ENCODE measurements at places on chromosomes 2 and 18.

- no peaks in the 10 kb centered on the region for H3K4me1 ChIP-seq
- no peak overlapping the region for H3K27ac ChIP-seq
- no peak overlapping the region for H3K4me3 ChIP-seq
These were observed 59.7 kb downstream of the CLIP4 start for GRCh38 chr2:29174937-29175336.

- DNase-seq = no peak
- H3K4me3 ChIP-seq = no peak overlapping the region
- H3K4me1 ChIP-seq = no peaks in the 10 kb centered on the region
- no peak overlapping the region for H3K27ac ChIP-seq
- H3K27me3 ChIP-seq = peaks cover 4% of the 10 kb centered on the region
These were observed 60.1 kb upstream of the CAPN13 start for GRCh38 chr2:30867385-30867784.

DNA sequence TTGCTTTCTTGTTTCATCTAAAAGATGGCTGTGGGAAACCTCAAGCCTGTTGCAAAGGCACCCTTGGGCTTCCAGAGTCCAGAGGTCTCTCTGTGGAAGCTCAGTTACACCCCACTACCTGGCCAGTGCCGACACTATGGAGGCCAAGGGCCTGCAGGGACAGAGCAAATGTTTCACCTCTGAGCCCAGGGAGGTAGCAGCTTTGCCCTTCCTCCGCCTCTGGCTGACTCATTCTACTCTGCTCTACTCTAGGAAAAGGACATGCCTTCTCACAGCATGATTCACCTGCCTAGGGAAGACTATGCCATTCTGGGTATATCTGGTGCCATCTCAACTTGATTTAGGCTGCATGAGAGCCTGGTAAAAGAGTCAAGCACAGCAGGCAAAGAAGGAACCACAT, 12.2 kb downstream of the MYOM1 start:
- peaks cover 20% of the 10 kb centered on the region for H3K4me1 ChIP-seq
- DNase-seq = peak; percentile 3
- H3K27me3 ChIP-seq = peaks cover 21% of the 10 kb centered on the region
- no peak overlapping the region for H3K4me3 ChIP-seq

DNA sequence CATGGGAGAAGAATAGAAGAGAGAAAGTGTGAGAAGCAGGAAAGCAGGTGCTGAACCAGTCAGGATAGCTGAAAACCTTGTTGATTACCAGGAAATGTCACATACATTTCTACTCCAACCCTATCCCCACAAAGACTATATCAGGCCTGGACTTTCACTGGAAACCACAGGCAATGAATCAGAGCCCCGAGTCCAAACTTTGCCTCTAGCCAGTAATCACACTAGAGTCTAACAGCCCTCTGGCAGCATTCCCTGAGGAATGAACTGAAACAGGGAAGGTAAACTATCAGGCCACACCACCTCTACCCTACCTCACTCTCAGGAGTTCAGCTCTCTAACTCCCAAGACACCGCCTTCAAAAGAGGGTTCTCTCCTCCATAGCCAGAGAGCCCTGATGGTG, 18.7 kb upstream of the IHH start:
- peak; percentile 61 for DNase-seq
- no peak overlapping the region for H3K27ac ChIP-seq
- peaks cover 2% of the 10 kb centered on the region for H3K27me3 ChIP-seq
- H3K4me3 ChIP-seq = no peak overlapping the region
- H3K36me3 ChIP-seq = peaks cover 14% of the 10 kb centered on the region
